Right forelimb (tissue), 1 donor: ENCODE measurements at places on chromosomes 5 and 9.

DNA sequence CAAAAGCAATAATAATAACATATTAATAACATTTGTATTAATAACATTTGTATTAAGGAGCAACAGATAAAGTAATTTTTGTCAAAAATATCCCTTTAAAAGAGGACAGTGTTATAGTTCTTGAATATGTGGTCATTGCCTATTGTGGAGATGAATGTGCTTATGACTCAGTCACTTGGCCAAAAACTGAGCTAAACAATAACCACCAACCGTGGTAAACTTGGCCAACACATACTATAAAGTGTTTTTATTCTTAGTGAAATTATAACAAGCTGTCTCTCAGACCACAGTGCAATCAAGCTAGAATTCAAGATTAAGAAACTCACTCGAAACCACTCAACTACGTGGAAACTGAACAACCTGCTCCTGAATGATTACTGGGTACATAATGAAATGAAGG, 159.2 kb upstream of the PLPPR1 start:
- DNase-seq, result no peak

GRCh38 chr5:14953075-14953607, 81.6 kb upstream of the ANKH start:
- no peak for DNase-seq

GRCh38 chr9:93110311-93110855, 14.4 kb downstream of the CARD19 start:
- peak; percentile 26 for DNase-seq

- DNase-seq, result no peak
Observed at GRCh38 chr9:34558919-34559623, 30.5 kb downstream of the CNTFR start.

DNA sequence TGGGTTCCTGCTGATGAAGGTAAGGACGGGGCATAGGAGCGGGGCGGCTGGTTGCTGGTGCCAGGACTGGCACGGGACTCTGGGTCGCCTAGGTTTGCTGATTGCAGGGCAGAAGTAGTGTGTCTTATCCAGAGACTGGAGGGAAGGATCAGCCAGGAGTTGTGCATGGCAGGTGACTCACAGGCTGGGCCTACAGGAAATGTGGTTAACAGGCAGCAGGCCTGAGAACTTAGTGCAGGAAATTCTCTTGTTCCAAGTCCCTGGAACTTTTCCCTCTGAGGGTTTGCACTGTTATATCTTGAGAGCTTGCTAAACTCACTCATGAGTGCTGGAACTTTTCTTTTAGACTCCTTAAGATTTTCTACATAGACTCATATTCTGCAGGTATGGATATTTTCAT, 95.1 kb downstream of the ANXA2R start:
- DNase-seq, result peak; percentile 41

GRCh38 chr9:112234779-112235178, 59.7 kb upstream of the SUSD1 start:
- no peak for DNase-seq

- peak; percentile 95 for DNase-seq
Observed at GRCh38 chr5:142655339-142656267, 30.3 kb downstream of the FGF1 start.

DNA sequence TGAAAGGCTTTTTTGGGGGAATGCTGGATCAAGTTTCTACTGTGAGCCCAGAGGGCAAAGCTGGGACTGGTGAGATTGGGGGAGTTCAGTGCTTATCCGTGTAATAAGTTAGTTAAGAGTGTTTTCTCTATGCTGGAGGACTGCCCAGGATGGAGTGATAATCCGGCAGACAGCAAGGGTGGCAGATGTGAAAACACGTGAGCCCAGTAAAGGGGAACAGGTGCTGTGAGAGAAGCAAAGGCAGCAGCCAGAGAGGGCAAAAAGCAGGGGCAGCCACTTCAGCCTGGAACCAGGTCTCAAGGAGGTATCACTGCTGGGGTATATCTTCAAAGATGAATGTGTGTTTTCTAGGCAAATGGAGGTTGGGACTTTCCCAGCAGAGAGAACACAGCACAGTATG, 53.9 kb downstream of the GALNT10 start:
- DNase-seq, result no peak

- no peak for DNase-seq
Observed at GRCh38 chr5:56983593-56984361, 31.9 kb upstream of the MIER3 start.

DNA sequence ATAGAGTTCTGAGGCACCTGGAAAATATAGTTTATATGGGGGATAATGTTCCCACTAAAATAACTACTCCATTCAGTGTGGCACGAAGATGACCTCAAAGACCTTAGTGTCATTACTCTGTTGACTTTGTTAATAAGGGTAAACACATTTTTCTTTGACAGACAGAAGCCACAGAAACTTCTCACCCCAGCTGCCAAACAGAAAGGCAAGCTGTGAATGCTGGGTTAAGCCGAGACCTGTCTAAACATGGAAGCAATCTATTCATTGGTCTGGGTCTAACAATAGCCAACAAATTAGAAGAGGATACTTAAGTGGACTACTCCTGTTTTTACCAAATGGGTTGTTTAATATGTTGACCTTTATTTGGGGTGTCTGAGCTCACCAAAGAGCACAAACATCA, 171.4 kb downstream of the TLE1 start:
- no peak for DNase-seq
